ENCODE measurements at places on chromosomes 1 and 21. TPM values are rescaled to one million over a fixed set of nuclear protein-coding genes. Genes with fewer than 3 reads are reported as not detected.

GRCh38 chr1:54810153-54810942 lies 9.2 kb upstream of the TTC22 start:
- DNase-seq, result peak; percentile 87

ADAM30 gene
- not detected for total RNA-seq

- DNase-seq, result no peak
These were observed 57.2 kb downstream of the EYA3 start for GRCh38 chr1:28031173-28031572.

DNA sequence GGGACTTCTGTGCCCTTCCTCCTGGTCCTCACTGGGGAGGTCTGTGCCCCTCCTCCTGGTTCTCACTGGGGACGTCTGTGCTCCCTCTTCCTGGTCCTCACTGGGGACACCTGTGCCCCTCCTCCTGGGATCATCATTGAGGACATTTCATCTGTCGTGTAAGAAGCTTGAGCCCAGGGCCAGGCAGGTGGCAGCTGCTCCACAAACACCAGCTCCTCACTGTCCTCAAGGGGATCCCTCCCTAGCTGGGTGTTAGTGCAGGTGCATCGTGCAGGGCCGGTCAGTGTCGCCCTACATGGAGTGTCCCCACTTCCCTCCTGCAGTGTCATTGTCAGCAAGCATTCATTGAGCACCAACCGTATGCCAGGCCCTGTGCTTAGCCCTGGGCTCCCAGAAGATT lies 312.7 kb downstream of the PTPRU start:
- DNase-seq, result no peak

DNA sequence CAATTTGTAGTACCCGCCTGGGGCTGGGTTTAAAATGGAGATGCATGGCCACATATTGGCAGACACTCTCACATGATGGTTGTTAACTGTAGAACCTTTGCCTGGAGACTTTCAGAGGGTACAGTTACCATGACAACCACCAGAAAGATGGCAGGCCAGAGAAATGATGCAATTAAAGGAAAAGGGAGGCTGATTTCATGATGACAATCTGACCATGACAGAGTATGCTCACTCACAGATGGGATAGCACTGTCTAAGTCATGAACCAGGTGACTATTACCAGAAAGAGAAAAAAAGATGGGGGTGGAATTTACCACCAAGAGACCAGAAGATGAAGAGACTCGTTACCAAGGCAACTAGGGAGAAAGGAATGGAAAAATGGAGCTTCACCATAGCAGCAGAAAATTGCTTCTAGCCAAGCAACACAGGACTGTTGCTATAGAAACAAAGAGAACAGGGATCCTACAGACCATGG lies 3.5 kb upstream of the TRIT1 start:
- DNase-seq, result no peak

SELL gene
- not detected for total RNA-seq

All from stomach (tissue), 19 donors.